ENCODE measurements at places on chromosomes 4 and X.

DNA sequence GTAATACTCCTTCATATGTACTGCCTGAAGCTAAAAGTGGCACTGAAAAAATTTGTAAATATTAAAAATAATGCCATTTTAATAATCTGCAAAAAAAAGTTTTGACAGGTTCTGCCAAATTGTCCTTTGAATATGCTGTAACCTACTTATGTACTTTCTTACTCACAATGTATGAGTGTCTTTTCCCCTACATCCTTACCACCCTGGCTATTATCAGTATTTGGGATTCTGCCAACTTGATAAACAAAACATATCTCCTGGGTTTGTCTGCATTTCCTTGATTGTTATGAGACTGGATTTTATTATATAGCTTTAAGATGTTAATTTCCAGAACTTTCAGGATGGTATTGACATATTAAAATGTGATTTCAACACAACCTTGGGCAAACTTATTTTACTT lies 187.9 kb downstream of the CHM start:
- DNase-seq, result no peak

DNA sequence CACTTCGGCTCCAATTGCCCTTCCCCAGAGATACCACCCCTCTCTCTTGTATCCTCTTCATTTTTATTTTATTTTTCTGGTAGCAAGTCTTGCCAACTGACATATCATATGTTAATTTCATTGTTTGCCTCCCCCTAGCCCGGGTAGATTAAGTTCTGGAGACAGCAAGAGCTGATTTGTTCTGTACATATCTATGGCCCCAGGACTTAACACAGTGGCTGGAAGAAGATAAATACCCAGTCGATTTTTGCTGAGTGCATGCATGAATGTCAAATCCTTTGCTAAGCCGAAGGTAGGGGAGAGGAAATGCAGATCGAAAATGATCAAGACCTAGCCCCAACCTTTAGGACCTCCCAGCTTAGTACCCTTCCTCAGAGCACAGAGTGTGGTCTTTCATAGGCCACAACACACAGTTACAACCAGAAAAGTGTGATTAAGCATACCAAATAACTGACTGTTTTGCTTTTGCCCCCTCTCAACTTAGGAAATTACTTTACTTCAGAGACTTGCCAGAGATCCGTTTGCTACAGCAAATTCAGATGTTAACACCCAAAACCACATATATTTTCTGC lies 58.7 kb upstream of the KLF3 start:
- DNase-seq, result no peak

GRCh38 chrX:13092455-13092941 lies 48.1 kb upstream of the FAM9C start:
- no peak for DNase-seq

DNA sequence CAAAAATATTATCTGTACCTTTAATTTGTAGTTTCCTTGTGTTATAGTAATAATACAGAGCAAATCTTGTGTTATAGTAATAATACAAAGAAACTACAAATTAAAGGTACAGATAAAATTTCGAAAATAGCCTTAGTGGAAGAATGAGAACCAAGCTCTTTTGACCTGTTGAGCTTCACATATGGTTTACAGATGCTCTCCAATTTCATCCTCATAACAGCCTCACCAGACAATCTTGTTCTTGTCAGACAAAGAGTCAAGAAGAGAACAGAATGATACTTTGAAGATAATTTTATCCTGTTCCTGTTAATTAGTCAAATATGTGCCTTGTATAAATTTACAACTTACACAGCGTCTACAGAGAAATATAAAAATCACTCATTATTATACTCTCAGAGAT lies 12.8 kb downstream of the ATXN3L start:
- DNase-seq, result no peak

- no peak for DNase-seq
Measured at GRCh38 chrX:70172964-70173363, 4.3 kb upstream of the DGAT2L6 start.

GRCh38 chr4:124321364-124321763 lies 391.2 kb downstream of the ANKRD50 start:
- DNase-seq, result no peak

DNA sequence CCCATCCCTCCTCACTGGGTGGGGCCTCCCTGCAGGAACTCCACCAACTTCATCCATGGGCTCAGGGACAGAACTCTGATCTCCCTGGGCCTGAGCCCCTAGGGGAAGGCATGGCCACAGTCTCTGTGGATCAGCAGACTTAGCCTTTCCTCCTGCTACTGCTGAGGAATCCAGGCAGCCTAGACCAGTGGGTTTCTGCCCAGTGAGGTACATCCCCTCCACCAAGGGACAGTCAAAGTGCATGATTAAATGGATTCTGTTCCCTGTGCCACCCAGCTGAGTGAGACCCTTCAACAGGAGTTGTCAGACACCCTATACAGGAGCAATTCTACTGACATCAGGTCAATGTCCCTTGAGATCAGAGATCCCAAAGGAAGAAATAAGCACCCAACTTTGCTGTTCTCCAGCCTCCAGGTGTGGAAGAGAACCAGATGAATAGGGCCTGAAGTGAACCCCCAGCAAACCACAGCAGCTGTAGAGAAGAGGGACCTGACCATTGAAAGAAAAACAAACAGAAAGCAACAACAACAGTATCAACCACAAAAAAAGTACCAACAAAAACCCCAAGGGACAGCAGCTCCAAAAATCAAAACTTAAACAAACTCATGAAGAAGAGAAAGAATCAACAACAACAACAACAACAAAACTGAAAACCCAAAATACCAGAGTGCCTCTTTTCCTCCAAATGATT lies 84.8 kb downstream of the CHIC1 start:
- DNase-seq, result no peak

- DNase-seq, result no peak
Measured at GRCh38 chr4:44342800-44343199, 105.8 kb downstream of the KCTD8 start.

- no peak for DNase-seq
Measured at GRCh38 chr4:90845777-90846176, 718.6 kb downstream of the CCSER1 start.

- peak; percentile 49 for DNase-seq
Measured at GRCh38 chrX:12946838-12947544, 27.9 kb upstream of the TMSB4X start.

- no peak for DNase-seq
Measured at GRCh38 chr4:34492414-34492813, 1751.9 kb downstream of the ARAP2 start.

DNA sequence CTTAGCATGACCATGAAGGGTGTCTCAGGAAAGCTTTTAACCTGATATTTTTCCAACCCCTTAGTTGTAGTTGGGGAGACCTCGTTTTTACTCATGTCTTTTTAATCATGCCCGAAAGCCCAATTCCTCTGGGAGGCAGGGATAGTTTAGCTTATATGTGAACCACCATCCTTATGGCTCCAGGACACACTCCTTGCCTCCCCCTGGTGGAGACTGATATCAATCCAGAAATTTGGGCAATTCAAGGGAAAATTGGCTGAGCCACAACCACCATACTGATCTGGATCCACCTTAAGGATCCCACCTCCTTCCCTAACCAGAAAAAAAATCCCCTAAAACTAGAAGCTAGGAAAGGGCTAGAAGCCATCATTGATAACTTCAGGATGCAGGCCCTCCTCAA lies 13.4 kb upstream of the COL25A1 start:
- DNase-seq, result no peak

DNA sequence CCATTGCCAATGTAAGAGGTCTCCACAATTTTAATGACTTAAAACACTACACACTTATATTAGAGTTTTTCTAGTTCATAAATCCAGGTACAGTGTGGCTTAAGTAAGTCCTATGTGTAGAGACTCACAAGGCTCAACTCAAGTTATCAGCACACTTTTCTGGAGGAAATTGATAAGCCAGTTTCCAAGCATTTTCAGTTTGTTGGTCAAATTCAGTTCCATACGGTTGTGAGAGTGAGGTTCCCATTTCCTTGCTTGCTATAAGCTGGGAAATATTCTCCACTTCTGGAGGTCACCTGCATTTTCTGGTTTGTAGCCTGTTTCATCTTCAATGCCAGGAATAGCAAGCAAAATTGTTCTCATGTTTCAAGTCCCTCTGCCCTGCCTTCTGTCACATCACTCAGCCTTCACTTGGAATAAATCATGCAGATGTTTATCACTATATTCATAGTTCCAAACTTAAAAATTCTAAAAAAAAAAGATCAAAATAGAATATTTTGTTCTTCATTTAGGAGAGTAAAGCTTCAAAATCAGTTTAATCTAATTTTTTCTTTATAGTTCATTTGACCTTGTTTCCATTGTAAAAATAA lies 1137.5 kb upstream of the INTU start:
- no peak for DNase-seq

DNA sequence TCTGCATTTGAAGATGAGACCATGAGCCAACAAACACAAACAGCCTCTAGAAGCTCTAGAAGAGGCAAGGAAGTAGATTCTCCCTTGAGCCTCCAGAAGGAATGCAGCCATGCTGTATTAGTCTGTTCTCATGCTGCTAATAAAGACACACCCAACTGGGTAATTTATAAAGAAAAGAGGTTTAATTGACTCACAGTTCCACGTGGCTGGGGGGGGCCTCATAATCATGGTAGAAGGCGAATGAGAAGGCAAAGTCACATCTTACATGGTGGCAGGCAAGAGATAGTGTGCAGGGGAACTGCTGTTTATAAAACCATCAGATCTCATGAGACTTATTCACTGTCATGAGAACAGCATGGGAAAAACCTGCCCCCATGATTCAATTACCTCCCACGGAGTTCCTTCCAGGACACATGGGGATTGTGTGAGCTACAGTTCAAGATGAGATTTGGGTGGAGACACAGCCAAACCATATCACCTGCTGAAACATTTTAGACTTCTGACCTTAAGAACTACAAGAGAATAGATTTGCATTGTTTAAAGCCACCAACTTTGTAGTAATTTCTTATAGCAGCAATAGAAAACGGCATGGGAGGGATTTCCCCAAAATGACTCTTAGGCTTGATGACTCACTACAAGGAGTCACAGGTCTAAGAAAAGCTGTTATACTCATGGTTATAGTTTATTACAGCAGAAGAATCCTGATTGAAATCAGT lies 284.4 kb upstream of the SFRP2 start:
- no peak for DNase-seq

DNA sequence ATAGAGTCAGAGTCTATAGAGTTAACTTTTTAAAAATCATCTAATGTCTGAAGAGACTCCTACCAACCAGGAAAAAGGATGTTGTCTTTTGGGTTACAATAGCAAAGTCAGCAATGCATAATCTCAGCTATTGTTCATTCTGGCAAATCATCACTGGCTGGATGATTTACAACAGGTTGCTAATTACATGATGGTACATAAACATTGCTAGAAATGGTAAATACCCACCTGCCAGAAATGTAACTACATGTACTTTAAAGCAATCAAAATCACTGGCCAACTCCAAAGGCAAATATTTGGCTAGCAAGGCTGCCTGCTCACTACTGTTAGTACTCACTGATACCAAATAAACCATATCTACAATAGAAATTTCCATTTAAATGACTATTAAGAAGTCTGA lies 91.1 kb downstream of the PPP3CA start:
- DNase-seq, result no peak

Data from stimulated activated CD4-positive, alpha-beta T cell treated with anti-CD3 and anti-CD28 coated beads, Interleukin-1b, Interleukin-23, amount 100 ng/mL, for 1 hour (primary cell).